Endothelial cell of umbilical vein (primary cell): ENCODE measurements at places on chromosomes 12 and 14. TPM values are rescaled to one million over a fixed set of nuclear protein-coding genes. Genes with fewer than 3 reads are reported as not detected.

DNA sequence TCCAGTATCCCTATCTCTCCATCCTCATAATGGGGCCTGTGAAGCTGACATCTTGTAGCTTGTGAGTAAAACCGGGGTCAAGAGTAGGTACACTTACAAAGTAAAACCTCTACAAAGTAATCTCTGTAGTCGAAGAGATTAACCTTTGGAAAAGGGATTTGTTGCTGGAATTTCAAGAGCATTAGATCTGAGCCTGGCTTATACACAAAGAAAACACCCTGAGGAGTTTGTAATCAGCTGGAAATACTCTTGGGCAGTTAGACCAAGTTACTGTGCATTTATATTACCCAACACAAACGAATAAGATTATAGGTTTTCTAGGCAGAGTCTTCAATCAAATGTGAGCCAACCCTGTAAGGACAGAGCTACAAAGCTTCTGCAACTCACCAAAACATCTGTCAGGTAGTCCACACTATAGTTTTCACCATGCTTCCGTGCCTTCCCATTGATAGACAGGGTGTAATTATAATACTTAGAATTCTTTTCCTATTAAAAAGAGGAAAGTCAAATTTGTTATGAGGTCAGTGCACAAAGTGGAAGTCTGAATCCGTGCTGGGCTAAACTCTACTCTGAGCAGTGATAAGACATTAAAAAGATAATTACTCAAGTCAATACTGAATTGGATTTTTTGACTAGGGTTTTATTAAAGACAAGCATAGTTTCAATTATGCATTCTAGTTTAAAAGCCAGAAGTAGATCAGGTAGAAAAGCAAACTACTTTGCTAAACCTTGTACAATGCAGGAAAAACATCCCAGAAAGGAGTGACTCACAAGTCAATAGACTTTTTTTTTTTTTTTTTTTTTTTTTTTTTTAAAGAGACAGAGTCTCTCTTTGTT is 14.6 kb downstream of the GNS start:
- peak; percentile 53 for DNase-seq

GRCh38 chr14:61255968-61256367 is 25.2 kb downstream of the TMEM30B start:
- no peak for DNase-seq

DNA sequence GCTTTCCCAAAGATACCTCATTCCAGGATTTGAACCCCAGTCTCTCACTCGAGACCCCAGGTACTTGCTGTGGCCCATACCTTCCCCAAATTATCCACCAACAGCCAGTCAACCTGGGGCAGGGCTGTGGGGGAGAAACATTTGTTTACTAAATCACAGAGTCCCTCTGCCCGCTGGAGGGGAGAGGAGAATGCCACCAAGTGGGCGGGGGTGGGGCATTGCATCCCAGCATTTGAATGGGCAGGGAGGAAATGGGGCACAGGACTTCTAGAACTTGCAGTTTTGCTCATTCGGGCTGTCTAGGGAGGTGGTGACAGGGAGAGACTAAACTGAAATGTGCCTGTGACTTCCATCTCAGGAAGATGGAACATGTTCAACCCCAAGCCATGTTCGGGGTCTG is 10.9 kb upstream of the SERPINA9 start:
- no peak for DNase-seq

DNA sequence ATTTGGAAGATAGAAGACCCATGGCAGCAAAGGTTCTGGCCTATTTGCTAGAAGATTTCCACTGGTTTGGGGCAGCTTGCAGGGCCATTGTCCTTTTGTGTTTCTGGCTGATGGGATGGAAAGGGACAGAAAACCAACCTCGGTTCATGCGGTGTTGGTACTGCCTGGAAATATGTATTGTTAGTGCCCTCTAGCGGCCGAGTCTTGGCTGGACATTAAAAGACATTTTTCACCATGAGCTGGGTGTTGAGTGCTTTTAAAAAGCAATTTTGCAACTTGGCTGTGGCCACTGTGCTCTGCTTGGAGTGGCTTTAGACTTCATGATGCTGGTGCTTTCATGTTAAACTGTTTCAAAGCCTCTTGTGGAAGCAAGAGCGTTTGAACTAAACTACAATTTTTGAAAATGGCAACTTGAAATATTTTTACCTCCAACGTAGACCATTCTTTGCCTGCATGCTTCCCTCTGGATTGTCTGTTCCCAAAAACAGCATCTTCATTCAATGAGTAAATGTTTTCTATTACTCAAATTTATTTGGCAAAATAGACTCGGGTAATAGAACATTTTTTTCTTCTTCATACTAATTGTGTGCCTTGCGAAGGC is 102.7 kb upstream of the TBX5 start:
- peak; percentile 56 for DNase-seq

The GPX2 gene
- not detected in 2 replicates for polyA plus RNA-seq

The CCDC177 gene
- polyA plus RNA-seq = not detected in 2 replicates

The TPPP2 gene
- polyA plus RNA-seq = not detected in 2 replicates

The TSPAN9 gene
- polyA plus RNA-seq = 43.3 and 46.8 TPM in 2 replicates

The VRTN gene
- 0.02 and 0.03 TPM in 2 replicates for polyA plus RNA-seq

The KRT73 gene
- not detected in 2 replicates for polyA plus RNA-seq

The NEUROD4 gene
- not detected in 2 replicates for polyA plus RNA-seq
